ENCODE measurements at places on chromosomes 3 and 15. TPM values are rescaled to one million over a fixed set of nuclear protein-coding genes. Genes with fewer than 3 reads are reported as not detected.

The CTDSPL gene
- total RNA-seq = 29.7 TPM

The GCSAM gene
- total RNA-seq = not detected

The TNFAIP8L3 gene
- 29.9 TPM for total RNA-seq

The UNC13C gene
- not detected for total RNA-seq

The NR1I2 gene
- 0.09 TPM for total RNA-seq

The GOLGA6A gene
- not detected for total RNA-seq

The LTF gene
- total RNA-seq = 0.09 TPM

The TMEM45A gene
- total RNA-seq = 2.8 TPM

The GOLGA6B gene
- total RNA-seq = not detected

The ROBO1 gene
- total RNA-seq = 22.9 TPM

The ABHD10 gene
- 30.2 TPM for total RNA-seq

The CFAP100 gene
- not detected for total RNA-seq

The STRIT1 gene
- not detected for total RNA-seq

The NLGN1 gene
- 32.2 TPM for total RNA-seq

The CD200 gene
- total RNA-seq = 3.6 TPM

The RASGRP1 gene
- total RNA-seq = 0.85 TPM

The MYLK gene
- 30.8 TPM for total RNA-seq

The HRG gene
- not detected for total RNA-seq

The RIOX2 gene
- total RNA-seq = 26.9 TPM

The TTLL13 gene
- under 0.01 TPM for total RNA-seq

The RPL29 gene
- 1,287 TPM for total RNA-seq

The CACNA2D3 gene
- not detected for total RNA-seq

The LYZL4 gene
- 0.18 TPM for total RNA-seq

The UBP1 gene
- total RNA-seq = 48.1 TPM

The ZNF385D gene
- total RNA-seq = 0.27 TPM

The PRR23E gene
- not detected for total RNA-seq

The CAND2 gene
- 1.1 TPM for total RNA-seq

The PRRT3 gene
- 0.72 TPM for total RNA-seq

The TARS3 gene
- total RNA-seq = 8.8 TPM

The FOXB1 gene
- total RNA-seq = not detected

The LRRC31 gene
- total RNA-seq = not detected

The CADPS gene
- not detected for total RNA-seq

The AHSG gene
- not detected for total RNA-seq

The SPINK8 gene
- not detected for total RNA-seq

The EPHA3 gene
- total RNA-seq = 1.7 TPM

The RFC4 gene
- total RNA-seq = 24.7 TPM
